ENCODE measurements at places on chromosomes 2 and 18. TPM values are rescaled to one million over a fixed set of nuclear protein-coding genes. Genes with fewer than 3 reads are reported as not detected.

GRCh38 chr2:113111823-113112287, 15.5 kb upstream of the IL1RN start:
- DNase-seq, result no peak

Gene C2orf80
- not detected for polyA plus RNA-seq

DNA sequence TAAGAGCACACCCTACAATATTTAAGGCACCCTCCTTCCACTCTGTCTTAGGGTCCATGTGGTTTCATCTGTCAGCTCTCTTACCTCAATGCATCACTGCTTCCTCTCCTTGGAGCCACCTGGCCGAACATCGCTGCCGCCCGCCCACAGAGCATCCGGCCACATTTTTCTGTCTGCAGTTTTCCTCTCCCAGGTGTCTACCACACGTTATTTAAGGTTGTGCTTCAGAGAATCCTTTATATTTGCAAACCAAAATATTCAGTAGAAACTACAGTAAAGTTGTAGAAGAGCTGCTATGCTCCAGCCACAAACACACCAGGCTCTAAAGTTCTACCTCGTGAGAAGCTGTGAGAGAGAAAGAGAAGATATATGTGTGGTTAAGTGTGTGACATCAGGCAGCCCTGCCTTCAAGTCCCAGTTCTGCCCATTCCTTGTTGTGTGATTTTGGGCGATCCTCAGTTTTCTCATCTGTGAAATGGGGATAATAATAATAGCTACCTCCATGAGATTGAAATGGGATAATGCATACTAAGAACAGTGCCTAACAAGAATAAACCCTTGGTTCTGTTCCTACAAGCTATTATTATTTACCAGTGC, 4.9 kb upstream of the STK17B start:
- peak; percentile 72 for DNase-seq

Gene CELF4
- polyA plus RNA-seq, result 7.8 TPM

GRCh38 chr2:174516501-174517378, 29.9 kb upstream of the GPR155 start:
- DNase-seq, result peak; percentile 22

DNA sequence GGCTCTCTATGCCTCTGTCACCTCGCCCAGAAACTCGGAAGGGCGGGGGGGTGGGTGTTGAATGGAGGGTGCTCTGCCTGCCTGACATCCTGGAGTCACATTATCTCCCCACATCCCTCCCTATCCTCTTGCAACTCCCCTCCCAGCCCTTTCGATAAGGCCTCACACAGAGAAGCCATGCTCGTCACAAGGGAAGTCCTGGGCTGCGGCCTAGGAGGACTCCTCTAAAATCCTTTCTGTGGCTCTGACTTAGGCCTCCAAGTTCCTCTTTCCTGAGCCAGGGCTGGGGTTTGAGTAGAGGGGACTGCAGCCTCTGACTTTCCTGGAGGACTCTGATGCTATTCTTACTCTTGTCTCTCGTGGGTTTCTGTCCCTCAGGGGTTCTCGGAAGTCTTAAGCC, 75.0 kb upstream of the PKDCC start:
- no peak for DNase-seq

Gene DSC2
- polyA plus RNA-seq, result 12.7 TPM

Gene IGFBP5
- 32.6 TPM for polyA plus RNA-seq

DNA sequence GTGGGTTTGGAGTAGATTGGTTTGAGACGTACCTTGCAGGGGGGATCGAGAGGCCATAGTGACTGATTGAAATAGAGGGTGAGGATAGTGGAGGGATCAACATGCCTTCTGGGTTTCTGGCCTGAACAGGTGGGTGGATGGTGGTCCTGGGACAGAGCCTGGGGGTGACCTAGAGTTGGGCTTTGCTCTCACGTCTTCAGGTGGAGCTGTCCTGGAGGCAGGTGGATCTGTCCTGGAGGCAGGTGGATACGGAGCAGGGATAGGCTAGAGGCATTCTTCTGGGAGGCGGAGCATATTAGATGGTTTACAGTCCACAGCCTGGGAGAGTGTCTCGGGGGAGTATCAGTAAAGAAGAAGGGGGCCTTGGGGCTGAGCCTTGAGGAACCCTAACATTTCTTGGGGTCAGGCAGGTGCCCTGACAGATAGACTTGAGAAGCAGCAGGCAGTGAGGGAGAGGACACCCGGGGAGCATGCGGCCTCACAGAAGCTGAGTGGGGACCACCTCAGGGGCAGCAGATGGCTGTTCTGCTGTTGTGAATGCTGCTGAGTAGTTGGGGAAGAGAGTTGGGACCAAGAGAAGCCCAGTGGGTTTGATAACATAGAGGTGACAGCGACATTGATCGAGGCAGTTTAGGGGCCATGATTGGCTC, 1.6 kb downstream of the CAPN10 start:
- no peak for DNase-seq

- no peak for DNase-seq
Measured at GRCh38 chr18:76389716-76390115, 105.3 kb downstream of the ZNF516 start.

DNA sequence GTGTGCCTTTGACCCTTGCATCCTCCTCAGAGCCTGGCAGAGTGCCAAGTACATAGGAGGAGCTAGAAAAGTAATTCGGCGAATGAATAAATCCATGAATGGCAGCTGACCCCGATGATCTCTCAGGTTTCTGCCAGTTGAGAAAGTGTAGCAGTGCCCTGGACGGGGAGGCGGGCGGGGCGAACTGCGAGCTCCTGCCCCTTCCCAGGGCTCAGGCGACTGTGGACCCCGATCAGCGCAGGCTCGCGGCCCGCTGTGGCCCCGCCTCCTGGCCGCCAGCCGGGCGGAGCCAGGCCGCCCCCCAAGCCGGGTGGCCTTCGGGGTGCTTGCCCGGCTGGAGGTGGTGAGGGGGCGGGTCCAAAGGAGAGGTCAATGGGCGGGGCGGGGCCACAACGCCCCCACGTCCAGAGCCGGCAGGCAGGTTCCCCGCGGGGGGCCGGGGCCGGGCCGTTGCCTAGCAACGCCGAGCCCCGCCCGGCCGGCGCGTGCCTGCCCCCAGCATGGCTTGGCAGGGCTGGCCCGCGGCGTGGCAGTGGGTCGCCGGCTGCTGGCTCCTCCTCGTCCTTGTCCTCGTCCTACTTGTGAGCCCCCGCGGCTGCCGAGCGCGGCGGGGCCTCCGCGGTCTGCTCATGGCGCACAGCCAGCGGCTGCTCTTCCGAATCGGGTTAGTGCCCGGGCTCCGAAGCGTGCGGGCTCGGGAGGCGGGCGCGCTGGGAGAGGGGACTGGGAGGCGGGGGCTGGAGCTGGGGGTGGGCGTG, 30.6 kb upstream of the TMBIM1 start:
- peak; percentile 96 for DNase-seq

DNA sequence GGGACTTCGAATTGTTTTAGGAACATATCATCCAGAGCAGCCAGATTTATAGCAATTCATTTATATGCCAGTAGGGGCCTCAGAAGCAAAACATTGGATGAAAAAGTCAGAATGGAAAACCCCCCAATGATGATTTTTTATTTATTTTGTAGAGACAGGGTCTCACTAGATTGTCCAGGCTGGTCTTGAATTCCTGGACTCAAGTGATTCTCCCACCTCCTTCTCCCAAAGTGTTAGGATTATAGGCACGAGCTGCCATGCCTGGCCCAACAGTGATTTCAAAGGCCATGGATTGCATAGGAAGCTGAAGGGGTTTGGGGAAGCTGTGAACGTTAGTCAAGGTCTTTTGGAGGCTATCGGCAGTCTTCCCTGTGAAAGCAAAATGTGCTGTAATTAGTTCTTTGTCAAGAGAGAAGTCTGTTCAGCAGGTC, 21.9 kb upstream of the MCFD2 start:
- no peak for DNase-seq

DNA sequence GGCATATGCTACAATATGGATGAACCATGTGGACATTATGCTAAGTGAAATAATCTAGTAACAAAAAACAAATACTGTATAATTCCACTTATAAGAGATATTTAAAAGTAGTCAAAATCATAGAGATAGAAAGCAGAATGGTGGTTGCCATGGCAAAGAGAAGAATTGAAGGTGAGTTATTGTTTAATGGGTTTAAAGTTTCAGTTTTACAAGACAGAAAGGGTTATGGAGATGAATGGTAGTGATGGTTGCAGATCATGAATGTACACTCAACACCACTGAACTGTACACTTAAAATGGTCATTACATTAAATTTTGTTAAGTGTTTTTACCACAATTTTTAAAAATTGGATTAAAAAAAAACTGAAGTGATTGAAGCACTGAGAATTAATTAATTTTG, 298.2 kb upstream of the ZC3H15 start:
- DNase-seq, result no peak

- no peak for DNase-seq
Measured at GRCh38 chr18:393574-393957, 106.9 kb downstream of the COLEC12 start.

DNA sequence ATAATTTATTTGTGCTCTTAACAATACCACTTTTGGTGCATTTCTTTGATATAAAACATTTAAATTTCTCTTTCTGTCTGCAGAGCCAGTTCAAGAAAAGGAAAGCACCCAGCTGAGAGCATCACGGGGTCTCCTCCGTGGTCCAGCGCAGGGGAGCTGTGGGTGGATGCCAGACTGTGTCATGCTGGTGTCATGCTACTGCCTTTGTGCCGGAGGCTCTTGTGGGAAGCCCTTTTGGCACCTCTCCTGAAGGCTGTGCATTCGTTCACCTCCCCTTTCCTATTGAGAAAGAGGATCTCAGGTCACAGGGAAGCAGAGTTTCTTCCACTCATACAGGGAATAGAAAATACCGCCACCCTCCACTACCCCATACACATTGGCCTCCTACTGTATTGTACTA, 450.4 kb downstream of the GALR1 start:
- no peak for DNase-seq

DNA sequence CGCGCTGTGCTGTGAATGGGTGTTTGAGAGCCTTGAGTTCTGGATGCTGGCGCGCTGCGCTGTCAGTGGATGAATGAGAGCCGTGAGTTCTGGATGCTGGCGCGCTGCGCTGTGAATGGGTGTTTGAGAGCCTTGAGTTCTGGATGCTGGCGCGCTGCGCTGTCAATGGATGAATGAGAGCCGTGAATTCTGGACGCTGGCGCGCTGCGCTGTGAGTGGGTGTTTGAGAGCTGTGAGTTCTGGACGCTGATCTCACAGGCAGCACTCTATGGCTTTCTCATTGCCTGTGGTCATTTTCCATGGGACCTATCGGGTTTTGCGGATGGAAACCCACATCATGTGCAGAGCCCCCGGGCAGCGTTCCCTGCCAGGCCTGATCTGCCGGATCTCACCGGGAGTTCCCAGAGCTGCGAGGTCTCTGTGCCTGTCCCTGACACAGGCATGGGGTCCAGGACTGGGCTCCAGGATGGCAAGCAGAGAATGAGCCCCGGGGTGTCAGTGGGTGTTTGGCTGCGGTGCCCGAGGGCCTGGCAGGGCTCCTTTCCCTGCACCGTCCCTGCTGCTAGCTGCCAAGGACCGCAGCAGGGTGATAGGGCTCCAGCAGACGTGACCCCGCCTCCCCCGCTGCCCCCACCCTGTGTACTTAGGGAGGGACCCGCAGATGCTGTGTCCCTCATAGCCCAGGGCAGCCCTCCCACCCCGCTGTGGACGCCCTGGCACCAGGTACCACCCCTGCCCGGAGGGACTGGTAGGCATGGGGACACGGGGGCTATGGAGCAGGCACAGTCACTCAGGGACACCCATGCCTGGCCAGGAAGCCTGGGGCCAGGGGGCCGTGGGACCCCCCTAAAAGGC, 9.7 kb downstream of the PDCD1 start:
- DNase-seq, result no peak

- DNase-seq, result no peak
Measured at GRCh38 chr2:58539973-58540372, 298.8 kb upstream of the FANCL start.

DNA sequence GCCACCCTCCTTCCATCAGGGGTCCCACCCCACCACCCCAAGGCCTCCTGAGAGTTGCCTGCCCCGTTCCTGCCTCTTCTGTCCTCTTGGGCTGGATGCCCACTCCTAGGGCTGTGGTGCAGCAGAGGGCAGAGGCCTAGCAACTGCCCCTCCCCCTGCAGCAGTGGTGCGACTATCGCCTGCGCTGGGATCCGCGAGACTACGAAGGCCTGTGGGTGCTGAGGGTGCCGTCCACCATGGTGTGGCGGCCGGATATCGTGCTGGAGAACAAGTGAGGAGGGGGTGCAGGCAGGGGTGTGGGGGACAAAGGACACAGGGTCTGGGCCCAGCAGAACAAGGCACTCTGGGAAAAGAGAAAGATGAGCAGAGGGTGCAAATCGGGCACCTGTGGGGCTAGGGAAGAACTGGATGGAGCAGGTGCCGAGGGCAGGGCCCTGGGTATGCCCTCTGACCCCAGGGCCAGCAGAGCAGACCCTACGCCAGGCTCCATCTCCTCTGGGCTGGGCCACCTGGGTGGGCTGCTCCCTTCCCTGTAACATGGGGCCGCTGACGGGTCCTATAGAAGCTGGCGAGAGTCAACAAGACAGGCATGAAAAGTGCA, 1.0 kb downstream of the CHRNG start:
- DNase-seq, result no peak

DNA sequence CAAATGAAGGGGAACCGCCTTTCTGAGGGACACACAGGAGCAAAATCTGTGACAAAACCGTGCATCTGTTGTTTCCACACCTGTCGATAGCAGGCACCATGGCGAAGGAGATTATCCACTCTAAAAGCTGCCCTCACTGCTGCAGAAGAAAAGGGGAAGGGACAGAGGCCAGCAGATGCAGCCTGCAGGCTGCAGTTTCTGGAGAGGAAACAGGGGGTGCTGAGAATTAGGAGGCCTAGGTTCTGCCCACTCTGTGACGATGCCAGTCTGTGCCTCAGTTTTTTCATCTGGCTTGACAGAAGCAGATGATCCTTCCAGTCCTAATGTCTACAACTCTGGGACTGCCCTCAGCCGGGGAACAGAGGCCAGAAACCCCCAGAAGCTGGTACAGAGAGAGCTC, 17.7 kb downstream of the PAX8 start:
- DNase-seq, result no peak

DNA sequence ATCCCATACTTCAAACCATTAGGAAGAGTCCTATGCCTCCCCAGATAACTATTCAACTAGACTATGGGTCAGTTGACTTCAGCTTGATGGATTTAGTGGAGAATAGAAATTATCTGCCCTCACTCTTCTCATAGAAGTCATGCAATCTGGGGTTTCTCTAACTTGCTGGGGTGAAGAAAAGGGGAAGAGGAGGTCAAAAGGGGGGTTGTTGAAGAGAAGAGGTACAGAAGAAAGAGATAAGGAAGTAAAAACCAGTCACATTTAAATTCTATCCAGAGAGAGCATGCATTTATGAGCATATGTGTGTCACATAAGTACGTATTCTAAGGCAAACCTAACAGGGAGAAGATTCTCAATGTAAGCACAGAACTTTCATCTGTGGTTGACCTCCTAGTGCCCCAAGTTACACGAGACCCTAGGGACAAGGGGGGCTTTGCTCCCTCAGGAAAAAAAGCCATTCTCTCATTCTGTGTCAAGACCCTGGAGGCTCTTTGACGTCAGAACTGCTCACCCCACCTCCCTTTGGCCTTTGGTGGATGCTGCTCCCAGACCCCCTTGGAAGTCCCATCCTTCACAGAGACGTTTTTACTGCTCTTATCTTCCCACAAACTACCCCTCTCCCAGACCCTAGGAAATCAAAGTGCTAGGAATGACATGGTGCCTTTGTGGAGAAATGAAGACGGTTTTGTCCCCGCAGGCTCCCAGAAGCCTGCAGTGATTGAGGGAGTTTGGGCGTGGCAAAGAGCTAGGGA, 236.8 kb upstream of the TNP1 start:
- no peak for DNase-seq

Gene IL1RN
- 0.44 TPM for polyA plus RNA-seq

GRCh38 chr2:238308177-238308576, 12.1 kb upstream of the TRAF3IP1 start:
- DNase-seq, result no peak

Data from small intestine (tissue), 16 donors.